ENCODE measurements at places on chromosomes 7 and 10. TPM values are rescaled to one million over a fixed set of nuclear protein-coding genes. Genes with fewer than 3 reads are reported as not detected.

Gene OR2A1
- total RNA-seq: not detected

Gene GPRIN2
- not detected for total RNA-seq

Gene TLX1
- not detected for total RNA-seq

Gene TRIM50
- total RNA-seq: not detected

Gene SDHAF3
- total RNA-seq: 12.3 TPM

Gene ICA1
- 0.95 TPM for total RNA-seq

Gene SNX8
- total RNA-seq: 34.6 TPM

Gene PRKCQ
- 71.5 TPM for total RNA-seq

Gene SHH
- total RNA-seq: not detected

Gene ABLIM1
- total RNA-seq: 68.3 TPM

Gene CALHM1
- 0.17 TPM for total RNA-seq

Gene PIK3AP1
- 6.3 TPM for total RNA-seq

Gene PLEKHS1
- 0.22 TPM for total RNA-seq

Gene HOXA2
- total RNA-seq: not detected

Gene SMARCD3
- total RNA-seq: 4.0 TPM

Gene PDE6C
- total RNA-seq: not detected

Gene EVX1
- total RNA-seq: not detected

Gene NOS3
- 10.5 TPM for total RNA-seq

Gene CFAP43
- total RNA-seq: not detected

Gene MOGAT3
- not detected for total RNA-seq

Gene LIPM
- total RNA-seq: not detected

Gene SEC61A2
- total RNA-seq: 26.3 TPM

Gene RADIL
- 0.15 TPM for total RNA-seq

Gene HTR5A
- not detected for total RNA-seq

Gene LHFPL3
- not detected for total RNA-seq

Gene IKZF5
- total RNA-seq: 19.8 TPM

Gene GAD2
- total RNA-seq: not detected

Gene NPFFR1
- not detected for total RNA-seq

Gene DPYSL4
- 24.0 TPM for total RNA-seq

Gene XRCC2
- 13.8 TPM for total RNA-seq

Gene CARD11
- 143 TPM for total RNA-seq

Gene SLIT1
- total RNA-seq: 0.47 TPM

Gene WIPF3
- total RNA-seq: not detected

Gene SYT15B
- 0.17 TPM for total RNA-seq

Gene EBF3
- total RNA-seq: not detected

Gene PITX3
- total RNA-seq: not detected

Gene WEE2
- 0.12 TPM for total RNA-seq

Gene FRAT1
- 4.8 TPM for total RNA-seq

Gene INA
- total RNA-seq: 0.54 TPM

Gene AMPH
- not detected for total RNA-seq

Gene PDZD7
- 0.71 TPM for total RNA-seq

Gene ENKUR
- 0.12 TPM for total RNA-seq

Gene TMEM229A
- total RNA-seq: not detected

Gene ZDHHC6
- 51.6 TPM for total RNA-seq

Gene MAT1A
- total RNA-seq: not detected

Gene LIPF
- not detected for total RNA-seq

Gene SLC39A12
- total RNA-seq: not detected

Gene AFAP1L2
- total RNA-seq: 3.4 TPM

Gene LDB3
- not detected for total RNA-seq

Gene ZNF438
- total RNA-seq: 3.1 TPM

Gene MLXIPL
- not detected for total RNA-seq
